ENCODE measurements at places on chromosomes 11 and 22. TPM values are rescaled to one million over a fixed set of nuclear protein-coding genes. Genes with fewer than 3 reads are reported as not detected.

DNA sequence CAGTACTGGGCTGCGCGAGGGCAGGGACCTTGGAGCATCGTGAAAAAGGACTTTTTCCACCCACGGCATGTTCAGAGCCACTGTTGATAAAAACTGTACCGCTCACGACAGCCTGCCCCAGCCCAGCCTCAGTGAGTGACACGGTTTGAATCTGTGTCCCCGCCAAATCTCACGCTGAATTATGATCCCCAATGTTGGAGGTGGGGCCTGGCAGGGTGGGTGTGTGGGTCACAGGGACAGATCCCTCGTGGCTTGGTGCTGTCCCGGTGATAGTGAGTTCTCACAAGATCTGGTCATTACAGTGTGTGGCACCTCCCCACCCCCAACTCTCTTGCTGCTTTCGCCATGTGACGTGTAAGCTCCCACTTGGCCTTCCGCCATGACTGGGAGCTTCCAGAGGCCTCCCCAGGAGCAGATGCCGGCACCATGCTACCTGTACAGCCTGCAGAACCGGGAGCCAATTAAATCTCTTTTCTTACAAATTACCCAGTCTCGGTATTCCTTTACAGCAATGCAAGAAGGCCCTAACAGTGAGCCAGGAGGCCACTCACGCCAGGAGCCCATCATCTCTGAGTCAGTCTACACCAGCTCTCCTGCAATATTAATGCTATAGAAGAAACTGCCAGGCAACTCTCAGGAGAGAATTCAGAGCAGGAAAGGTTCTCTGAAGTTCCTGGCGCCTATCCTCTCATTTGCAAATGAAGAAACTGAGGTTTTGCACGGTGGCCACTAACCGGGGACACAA is 1.3 kb downstream of the TOLLIP start:
- no peak for DNase-seq
- H3K27ac ChIP-seq = peak overlapping the region; percentile 79
- H3K4me3 ChIP-seq = peak overlapping the region; percentile 73
- H3K36me3 ChIP-seq = peaks cover 7% of the 10 kb centered on the region

DNA sequence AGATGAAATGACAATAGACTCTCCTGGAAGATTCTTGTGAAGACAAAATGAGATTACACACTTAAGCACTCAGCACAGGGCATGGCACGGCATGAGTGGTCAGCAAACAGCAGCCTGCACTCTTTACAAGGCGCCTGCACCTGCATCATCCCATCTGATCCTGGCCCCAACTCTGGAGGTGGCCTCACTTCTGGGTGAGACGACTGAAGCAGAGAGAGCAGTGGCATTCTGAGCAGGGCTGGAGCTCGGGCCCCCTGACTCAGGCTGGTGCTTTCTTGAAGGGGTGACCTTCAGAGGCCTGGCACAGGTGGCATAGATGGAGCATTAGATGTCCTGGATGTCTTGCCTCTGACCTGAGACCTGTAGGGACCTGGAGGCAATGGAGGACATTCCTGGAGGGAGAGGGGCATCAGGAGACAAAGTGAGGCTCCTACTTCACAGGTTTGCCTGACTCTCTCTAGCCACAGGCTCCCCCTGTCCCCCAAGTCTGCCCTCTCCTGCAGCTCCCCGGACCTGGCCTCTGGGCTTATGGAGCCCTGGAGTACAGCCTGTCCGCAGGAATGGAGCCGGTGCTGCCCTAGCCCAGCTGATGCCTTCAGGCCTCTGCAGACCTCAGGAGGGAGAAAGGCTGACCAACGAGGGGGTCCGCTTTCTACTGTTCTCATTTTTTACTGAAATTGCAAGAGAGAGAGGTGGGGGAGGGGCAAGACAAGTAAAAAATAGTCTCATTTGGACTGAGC is 65.5 kb upstream of the THY1 start:
- H3K27me3 ChIP-seq = peaks cover 8% of the 10 kb centered on the region
- H3K27ac ChIP-seq = no peak overlapping the region
- DNase-seq = no peak
- no peak overlapping the region for H3K4me3 ChIP-seq
- no peaks in the 10 kb centered on the region for H3K36me3 ChIP-seq
- no peaks in the 10 kb centered on the region for H3K4me1 ChIP-seq

Gene FOXRED2
- polyA plus RNA-seq = 0.71 TPM

Gene TMEM121B
- polyA plus RNA-seq = 0.02 TPM

Gene CLCF1
- 2.7 TPM for polyA plus RNA-seq

All from keratinocyte (primary cell).